ENCODE measurements at places on chromosomes 1 and 21.

- H3K4me3 ChIP-seq, result no peak overlapping the region
- H3K36me3 ChIP-seq, result peaks cover 56% of the 10 kb centered on the region
- DNase-seq, result no peak
- H3K27me3 ChIP-seq, result no peaks in the 10 kb centered on the region
These were observed 19.2 kb upstream of the UBR4 start for GRCh38 chr1:19229229-19229628.

- no peaks in the 10 kb centered on the region for H3K4me1 ChIP-seq
- H3K27ac ChIP-seq, result no peak overlapping the region
- H3K27me3 ChIP-seq, result no peaks in the 10 kb centered on the region
- no peaks in the 10 kb centered on the region for H3K36me3 ChIP-seq
These were observed 158.7 kb downstream of the DSCAM start for GRCh38 chr21:40688106-40688864.

- no peaks in the 10 kb centered on the region for H3K36me3 ChIP-seq
- no peak overlapping the region for H3K27ac ChIP-seq
- no peak overlapping the region for H3K4me3 ChIP-seq
- no peak for DNase-seq
- no peaks in the 10 kb centered on the region for H3K27me3 ChIP-seq
- H3K4me1 ChIP-seq, result no peaks in the 10 kb centered on the region
These were observed 20.0 kb downstream of the IBA57 start for GRCh38 chr1:228185641-228185965.

- peaks cover 25% of the 10 kb centered on the region for H3K4me1 ChIP-seq
- H3K4me3 ChIP-seq, result peak overlapping the region; percentile 80
- peak overlapping the region; percentile 44 for H3K27ac ChIP-seq
- H3K36me3 ChIP-seq, result peaks cover 20% of the 10 kb centered on the region
These were observed 486 bp downstream of the SLC27A3 start for GRCh38 chr1:153775458-153776327.

- peaks cover 60% of the 10 kb centered on the region for H3K36me3 ChIP-seq
- no peaks in the 10 kb centered on the region for H3K27me3 ChIP-seq
- DNase-seq, result no peak
- H3K4me3 ChIP-seq, result peak overlapping the region; percentile 100
- H3K27ac ChIP-seq, result peak overlapping the region; percentile 83
These were observed 5.0 kb upstream of the MRPL24 start for GRCh38 chr1:156745881-156746280.

DNA sequence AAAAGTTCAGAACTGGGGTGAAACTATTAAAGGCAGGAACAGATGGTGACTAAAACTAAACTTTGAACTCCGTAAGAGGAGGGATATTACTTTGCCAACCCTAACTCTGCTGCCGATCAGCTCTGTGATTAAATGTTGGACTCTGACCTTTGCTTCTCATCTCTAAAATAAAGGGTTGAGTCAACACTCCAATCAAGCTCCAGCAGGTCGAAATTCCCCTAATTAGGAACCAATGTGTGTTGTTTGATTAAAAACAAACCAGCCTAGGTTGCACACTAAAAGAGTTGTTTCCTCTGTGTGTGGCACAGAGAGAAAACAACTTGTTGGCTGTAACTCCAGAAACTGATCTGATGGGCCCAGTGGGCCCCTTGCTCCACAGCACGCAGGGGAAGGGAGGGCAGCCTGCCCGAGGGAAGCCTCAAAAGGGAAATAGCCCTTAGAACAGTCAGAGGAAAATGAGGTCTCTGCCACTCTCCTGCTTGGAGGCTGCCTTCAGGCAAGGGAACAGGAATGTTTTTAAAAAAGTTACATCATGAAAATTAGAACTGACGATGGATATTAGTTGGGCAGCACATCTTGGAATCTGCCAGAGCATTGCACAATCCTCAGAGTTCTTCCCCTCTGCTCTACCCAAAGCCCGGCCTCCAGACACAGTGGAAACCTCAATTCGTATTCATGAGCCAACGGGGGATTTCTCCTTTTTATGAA, 69.3 kb downstream of the KCTD3 start:
- no peak for DNase-seq
- H3K4me1 ChIP-seq, result no peaks in the 10 kb centered on the region
- H3K27ac ChIP-seq, result no peak overlapping the region
- no peaks in the 10 kb centered on the region for H3K27me3 ChIP-seq
- no peaks in the 10 kb centered on the region for H3K36me3 ChIP-seq

DNA sequence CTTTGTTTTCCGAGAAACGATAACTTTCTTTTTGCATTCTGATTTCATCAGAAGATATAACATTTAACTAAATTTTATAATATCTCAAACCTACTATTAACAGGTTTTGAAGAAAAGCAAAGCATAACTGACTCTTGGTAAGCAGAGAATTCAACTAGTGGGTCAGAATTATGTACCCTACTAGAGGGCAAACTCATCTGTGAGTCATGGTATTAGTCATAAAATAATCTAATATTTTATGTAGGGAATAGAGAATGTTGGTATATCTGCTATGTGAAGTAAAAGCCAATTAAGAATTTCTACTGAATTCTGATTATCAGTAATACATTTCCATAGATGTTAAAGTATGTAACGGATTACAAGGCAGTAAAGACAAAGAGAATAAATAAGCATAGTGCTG, 56.8 kb downstream of the USP1 start:
- H3K4me3 ChIP-seq, result no peak overlapping the region
- H3K4me1 ChIP-seq, result no peaks in the 10 kb centered on the region
- no peak for DNase-seq
- H3K27me3 ChIP-seq, result no peaks in the 10 kb centered on the region
- H3K36me3 ChIP-seq, result no peaks in the 10 kb centered on the region

DNA sequence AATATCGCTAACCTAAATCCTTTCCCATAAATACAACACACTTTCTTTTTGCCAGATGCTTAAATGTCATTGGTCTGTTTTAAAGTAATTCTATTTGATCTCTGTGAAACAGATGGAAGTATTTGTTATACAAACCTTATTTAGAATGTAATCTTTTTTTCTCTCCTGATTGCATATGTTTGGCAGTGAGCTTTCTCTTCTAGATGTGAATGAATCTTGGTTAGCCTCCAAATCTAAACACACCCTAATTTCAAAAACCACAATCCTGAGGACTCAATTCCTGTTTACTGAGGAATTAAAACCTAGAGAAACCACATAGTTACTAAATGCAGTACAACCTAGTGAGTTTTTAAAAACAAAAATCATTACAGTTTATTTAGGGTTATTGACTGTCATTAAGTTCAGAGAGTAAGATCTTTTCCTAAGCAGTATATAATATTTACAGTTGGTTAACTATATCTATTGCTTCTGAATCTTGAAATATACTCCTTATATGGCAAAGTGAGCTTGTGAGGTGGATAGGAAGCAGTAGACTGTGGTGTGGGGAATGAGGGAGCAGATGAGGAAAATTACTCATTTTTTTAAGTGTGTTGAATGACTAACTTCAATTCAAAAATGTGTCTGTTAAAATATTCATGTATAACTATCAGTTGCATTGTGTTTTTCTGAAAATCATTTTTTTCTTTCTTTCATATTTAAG, 218.7 kb downstream of the FMN2 start:
- no peaks in the 10 kb centered on the region for H3K36me3 ChIP-seq
- H3K4me3 ChIP-seq, result no peak overlapping the region
- no peaks in the 10 kb centered on the region for H3K4me1 ChIP-seq
- H3K27ac ChIP-seq, result no peak overlapping the region
- DNase-seq, result no peak

GRCh38 chr1:53390736-53391135, 62.9 kb upstream of the LRP8 start:
- H3K36me3 ChIP-seq, result peaks cover 3% of the 10 kb centered on the region
- peaks cover 10% of the 10 kb centered on the region for H3K27me3 ChIP-seq
- no peak overlapping the region for H3K27ac ChIP-seq

GRCh38 chr1:3331564-3331963, 122.9 kb upstream of the ARHGEF16 start:
- DNase-seq, result no peak
- H3K4me3 ChIP-seq, result no peak overlapping the region
- no peaks in the 10 kb centered on the region for H3K4me1 ChIP-seq
- no peak overlapping the region for H3K27ac ChIP-seq

DNA sequence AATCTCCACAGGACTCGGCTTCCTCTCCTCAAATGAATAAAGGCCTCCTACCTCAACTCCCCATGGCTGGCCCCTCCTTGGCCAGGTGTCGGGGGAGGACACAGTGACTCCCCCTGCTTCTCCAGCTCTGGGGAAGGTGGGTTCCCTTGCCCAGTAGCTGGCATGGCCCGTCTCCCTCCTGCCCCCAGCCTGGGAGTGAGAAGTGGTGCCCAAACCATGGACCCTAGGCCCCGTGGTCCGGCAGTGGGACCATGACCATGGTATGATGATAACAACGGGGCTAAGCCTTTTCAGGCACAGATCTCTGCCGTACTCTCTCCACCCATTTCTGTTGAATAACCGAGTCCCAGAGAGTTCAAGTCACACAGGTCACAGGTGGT, 11.2 kb downstream of the PLA2G2F start:
- no peak overlapping the region for H3K4me3 ChIP-seq
- no peak overlapping the region for H3K27ac ChIP-seq
- no peaks in the 10 kb centered on the region for H3K36me3 ChIP-seq
- no peak for DNase-seq
- H3K27me3 ChIP-seq, result no peaks in the 10 kb centered on the region
